ENCODE measurements at places on chromosomes 7 and 10.
A peak's percentile ranks its signal among the peaks of the same experiment; 100 is the strongest.

DNA sequence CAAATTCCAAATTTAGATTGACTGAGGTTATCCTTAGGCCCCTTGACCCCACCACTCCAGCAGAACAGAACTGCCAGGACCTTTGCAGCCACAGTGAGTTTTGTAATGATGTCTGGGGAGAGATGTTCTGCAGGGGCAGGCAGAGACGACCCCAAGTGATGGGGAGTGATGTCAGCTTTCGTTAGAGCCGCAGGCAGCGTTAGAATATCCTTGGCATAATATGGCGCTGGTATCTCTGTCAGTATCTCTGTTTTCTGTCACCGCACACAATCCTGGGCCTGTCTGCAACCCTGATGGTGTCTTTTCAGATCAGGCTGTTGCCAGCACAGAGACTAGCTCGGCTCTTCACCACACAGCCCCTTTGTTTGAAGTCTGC is 1083.6 kb downstream of the KCNMA1 start:
- DNase-seq: no peak

GRCh38 chr10:30915146-30915545 is 116.5 kb downstream of the ZNF438 start:
- no peak for DNase-seq

- no peak for DNase-seq
Measured at GRCh38 chr7:11835260-11835659, 3.3 kb upstream of the THSD7A start.

DNA sequence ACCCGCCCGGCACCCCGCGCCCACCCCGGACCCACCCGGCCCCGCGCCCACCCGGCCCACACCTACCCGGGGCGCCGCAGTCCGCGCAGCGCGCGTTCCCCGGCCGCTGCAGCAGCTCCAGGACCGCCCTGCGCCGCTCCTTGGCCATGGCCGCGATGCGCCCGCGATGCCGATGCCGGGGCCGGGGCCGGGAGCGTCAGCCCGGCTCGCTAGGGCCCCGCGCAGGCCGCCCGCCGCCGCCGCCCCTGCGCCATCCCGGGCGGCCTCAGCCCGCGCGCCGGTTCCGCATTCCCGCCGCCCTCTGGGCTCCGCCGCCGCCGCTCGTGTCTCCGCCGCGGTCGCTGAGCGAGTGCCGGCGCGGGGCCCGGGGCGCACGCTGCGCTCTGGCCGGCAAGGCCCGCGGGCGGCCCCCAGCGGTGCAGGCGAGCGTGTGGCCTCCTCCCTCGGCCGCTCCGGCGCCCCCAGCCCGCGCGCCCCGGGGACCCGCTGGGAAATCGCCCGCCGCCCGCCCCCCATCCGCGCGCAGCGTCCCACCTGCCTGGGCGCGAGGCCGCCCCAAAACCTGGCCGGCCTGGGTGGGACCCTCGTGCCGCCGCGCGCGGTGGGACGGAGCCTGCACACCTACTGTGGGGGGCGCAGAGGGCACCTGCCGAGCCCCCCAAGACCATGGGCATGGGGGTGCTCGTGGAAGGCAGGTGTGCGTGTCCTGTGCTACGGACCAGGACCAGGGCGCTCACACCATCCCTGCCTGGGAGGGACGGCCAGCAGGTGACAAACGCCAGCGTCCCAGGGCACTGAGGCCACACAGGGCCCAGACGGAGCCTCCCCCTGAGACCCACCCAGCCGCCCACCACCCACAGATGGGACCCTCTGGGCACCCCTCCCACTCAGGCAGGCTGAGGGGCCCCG is at the start of gene ADAP1:
TSS of gene ADAP1 (minus strand) at position 351 of the 909 bp plus-strand sequence. CDS start at position 148, 203 bp downstream.
- peak; percentile 62 for DNase-seq

- DNase-seq: no peak
Measured at GRCh38 chr10:78212786-78213175, 179.1 kb downstream of the RPS24 start.

DNA sequence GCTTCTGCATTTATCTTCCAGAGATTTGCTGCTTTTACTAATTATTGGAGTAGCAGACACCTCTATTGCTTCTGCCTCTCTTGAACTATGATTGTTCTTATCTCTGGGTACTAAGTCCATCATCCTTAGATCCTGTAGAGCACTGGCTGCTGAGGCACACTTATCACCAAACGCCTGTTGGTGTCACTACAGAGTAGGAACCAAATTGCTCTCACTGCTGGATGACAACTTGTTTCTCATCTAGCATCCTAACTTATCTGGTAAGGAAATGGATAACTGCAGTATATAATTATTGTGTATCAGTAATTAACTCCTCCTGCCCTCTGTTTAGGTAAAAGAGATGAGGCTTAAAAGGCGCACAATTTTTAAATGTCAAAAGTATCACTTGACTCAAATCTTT is 1059.4 kb downstream of the NRG3 start:
- DNase-seq: no peak

GRCh38 chr7:64463636-64464375 is 99.1 kb downstream of the ZNF680 start:
- peak; percentile 42 for DNase-seq

- DNase-seq: no peak
Measured at GRCh38 chr7:151702961-151703360, 174.0 kb downstream of the PRKAG2 start.

GRCh38 chr7:130275826-130276297 is 9.2 kb downstream of the CPA2 start:
- no peak for DNase-seq

DNA sequence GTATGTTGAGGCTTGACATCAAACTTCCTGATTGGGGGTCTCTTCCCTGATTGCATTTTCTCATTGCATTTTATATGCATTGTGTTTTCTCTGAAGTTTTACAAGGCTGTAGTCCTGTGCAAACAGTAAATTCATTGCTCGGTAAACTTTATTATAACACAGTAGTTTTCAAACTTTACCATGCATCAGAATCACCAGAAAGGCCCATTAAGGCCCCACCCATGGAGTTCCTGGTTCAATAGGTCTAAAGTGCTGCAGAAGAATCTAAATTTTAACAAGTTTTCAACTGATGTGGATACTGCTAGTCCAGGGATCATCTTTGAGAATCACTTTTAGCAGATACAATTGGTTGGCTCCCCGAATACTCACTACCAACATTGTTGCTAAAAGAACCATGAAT is 634.7 kb upstream of the LRRTM3 start:
- no peak for DNase-seq

DNA sequence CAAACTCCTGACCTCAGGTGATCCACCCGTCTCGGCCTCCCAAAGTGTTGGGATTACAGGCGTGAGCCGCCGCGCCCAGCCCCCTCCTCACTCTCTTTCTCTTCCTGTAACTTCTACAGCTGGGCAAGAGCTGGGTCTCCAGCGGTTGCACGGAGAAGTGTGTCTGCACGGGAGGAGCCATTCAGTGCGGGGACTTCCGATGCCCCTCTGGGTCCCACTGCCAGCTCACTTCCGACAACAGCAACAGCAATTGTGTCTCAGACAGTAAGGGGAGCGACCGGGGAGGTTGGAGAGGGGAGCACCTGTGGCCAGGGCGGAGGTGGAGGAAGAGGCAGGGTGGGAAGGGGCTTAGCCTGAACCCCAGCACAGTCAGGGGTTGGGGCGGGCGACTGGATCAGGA is 41.4 kb downstream of the EPHB4 start:
- DNase-seq: no peak

GRCh38 chr7:55877308-55877707 is 9.9 kb upstream of the ZNF713 start:
- no peak for DNase-seq

DNA sequence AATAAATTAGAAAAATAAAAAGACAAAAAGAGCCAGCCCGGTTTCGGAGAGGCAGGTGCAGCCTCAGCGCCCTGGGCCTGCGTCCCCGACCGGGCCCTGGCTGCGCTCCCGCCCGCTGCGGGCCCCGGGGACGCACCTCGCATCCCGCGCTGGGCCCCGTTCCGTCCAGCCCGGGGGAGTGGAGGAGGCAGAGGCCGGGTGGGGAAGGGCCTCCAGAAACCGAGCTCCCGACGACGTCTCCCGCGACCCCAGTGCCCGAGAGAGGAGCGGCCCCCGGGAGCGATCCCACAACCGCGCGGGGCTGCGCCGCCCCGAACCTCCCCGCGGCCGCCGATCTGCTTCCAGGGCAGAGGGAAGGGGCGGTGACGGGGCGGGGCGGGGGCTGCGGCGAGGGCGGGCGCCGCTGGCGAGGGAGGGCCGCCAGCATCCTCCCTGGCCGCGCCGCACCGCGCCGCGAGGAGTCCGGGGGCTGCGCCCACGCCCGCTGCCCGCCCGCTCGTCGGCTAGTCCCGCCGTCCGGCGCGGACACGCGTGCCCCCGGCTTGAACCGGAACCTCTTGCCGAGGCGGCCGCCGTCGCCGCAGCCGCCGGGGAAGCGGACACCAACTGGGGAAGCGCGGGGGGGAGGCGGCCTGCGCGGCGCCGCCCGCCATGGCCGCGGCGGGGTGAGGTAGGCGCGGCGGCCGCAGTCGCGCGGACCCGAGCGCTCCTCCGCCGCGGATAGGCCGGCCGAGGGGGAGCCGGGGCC is at the start of gene CCNY:
TSS of gene CCNY (plus strand) at position 426 of the 748 bp plus-strand sequence. CDS start 545 bp downstream, outside the sequence.
- DNase-seq: peak; percentile 85

DNA sequence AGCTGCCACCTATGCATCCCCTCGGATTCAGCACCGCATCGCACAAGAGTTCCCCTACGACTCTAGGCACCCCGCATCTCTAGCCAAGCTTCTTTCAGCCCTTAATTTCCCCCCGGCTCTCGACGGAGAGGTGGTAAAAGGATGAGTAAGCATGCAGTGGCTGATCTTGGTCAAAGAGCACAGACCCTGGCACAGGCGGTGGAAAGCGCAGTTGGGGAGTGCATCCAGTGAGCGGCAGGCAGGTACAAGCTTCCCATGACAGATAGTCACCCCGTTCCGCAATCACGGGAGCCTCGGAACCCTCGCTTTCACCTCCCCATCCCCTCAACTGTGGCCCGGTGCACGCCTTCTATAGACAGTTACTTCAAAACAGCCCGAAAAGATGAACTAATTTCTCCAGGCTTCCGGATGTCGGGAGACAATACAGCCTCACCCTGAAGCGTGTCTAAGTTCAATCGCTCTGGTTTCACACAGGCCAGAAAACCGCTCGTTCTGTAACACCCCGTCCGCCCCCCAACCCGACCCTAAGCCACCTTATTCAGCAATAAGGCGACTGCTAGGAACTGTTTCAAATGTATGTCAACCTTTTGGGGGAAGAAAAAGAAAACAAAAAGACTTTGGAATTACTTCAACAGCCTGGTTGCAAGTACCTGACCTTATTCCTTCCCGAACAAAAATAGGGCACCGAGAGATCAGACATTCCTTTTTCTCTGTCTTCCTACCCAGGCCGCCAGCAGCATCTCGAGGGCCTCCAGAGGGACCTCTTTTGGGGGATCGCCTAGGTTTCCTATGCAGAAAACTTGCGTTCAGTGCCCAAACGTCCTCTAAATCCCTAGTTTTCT is 1.4 kb downstream of the RHEB start:
- DNase-seq: peak; percentile 82

- DNase-seq: no peak
Measured at GRCh38 chr7:106112972-106113421, 885 bp upstream of the SYPL1 start.

- DNase-seq: no peak
Measured at GRCh38 chr10:102682981-102683380, 31.2 kb downstream of the ARL3 start.

- DNase-seq: no peak
Measured at GRCh38 chr10:119254335-119254734, 47.0 kb downstream of the GRK5 start.

DNA sequence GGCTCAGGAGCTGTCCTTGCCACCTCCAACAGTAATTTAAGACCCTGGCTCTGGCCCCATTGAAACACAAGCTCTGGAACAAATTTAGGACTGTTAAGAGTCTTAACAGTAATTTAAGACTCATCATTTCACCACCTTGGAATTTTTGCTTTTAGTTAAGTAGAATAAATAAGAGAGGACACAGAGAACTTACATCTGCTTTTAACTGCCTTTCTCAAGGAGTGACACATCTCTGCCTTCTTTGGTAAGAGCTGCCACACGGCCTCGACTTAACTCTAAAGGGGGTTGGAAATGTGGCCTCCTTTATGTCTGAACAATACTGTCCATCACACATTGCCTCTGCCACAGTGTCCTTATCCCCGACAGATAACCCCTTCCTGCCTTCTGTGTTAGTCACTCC is 77.9 kb downstream of the HERPUD2 start:
- DNase-seq: no peak

DNA sequence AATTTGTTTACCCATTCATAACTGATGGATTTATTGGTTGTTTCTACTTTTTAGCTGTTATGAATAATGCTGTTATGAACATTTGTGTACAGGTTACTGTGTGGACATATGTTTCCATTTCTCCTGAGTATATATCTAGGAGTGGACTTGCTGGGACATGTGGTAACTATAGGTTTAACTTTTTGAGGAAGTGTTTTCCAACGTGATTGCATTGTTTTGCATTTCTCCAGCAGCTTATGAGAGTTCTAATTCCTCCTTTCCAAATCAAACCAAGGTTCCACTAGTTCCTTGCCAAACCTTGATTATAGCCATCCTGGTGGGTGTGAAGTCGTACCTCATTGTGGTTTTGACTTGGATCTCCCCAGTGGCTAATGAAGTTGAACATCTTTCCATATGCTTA is 2.6 kb upstream of the PRF1 start:
- no peak for DNase-seq

All from activated CD4-positive, alpha-beta memory T cell treated with anti-CD3 and anti-CD28 coated beads for 36 hours (primary cell).